ENCODE measurements at places on chromosomes 2 and 18. TPM values are rescaled to one million over a fixed set of nuclear protein-coding genes. Genes with fewer than 3 reads are reported as not detected.

DNA sequence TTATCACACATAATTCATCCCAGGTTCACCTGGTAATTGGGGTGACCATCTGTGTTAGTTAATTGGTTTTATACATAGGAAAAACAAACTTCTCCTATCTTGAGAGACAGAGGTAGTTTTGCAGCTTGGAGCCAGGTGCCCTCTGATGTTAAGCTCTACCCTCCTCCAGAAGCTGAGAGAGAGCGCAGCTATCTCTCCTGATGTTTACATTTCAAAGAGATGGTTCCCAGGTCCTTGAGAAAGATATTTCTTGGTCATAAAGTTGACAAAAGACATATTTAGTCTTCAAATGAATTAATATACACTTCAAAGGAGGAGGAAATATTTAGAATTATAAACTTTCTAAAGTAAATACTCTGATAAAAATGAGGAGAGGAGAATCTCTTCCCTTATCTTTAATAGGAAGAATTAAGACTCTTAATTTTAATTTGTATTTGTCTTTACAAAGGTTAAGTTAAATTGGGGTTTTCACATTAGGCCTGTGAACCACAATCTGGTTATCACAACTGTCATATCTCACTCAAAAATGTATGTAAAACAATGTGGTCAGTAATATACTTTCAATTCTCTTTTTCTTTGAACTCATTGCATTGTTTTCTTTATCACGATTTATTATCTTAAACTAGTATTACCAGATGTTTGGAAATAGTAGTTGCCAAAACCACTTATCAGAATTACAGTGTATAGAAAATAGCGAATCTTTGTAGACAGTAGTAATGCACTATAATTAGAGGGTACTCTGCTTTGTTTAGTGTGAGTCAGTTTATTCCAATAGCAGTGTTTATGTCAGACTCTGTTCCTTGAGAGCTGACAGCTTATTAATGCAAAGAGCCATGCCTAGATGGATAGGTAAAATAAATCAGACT, 26.8 kb downstream of the SERPINB4 start:
- no peak for DNase-seq

GRCh38 chr2:96271995-96272394, 6.0 kb downstream of the CIAO1 start:
- peak; percentile 13 for DNase-seq

DNA sequence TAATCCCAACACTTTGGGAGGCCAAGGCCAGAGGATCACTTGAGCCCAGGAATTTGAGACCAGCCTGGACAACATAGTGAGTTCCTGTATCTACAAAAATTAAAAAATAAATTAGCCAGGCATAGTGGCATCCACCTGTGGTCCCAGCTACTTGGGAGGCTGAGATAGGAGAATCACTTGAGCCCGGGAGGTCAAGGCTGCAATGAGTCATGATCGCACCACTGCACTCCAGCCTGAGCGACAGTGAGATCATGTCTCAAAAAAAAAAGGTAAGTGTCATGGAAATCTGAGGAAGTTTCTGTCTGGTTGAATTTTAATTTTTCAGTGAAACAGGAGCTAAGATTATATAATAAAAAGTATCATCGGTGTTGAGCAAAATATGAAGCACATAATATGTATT, 2.5 kb upstream of the C2orf15 start:
- DNase-seq, result no peak

- no peak for DNase-seq
Measured at GRCh38 chr2:196745711-196746110, 53.8 kb downstream of the GTF3C3 start.

DNA sequence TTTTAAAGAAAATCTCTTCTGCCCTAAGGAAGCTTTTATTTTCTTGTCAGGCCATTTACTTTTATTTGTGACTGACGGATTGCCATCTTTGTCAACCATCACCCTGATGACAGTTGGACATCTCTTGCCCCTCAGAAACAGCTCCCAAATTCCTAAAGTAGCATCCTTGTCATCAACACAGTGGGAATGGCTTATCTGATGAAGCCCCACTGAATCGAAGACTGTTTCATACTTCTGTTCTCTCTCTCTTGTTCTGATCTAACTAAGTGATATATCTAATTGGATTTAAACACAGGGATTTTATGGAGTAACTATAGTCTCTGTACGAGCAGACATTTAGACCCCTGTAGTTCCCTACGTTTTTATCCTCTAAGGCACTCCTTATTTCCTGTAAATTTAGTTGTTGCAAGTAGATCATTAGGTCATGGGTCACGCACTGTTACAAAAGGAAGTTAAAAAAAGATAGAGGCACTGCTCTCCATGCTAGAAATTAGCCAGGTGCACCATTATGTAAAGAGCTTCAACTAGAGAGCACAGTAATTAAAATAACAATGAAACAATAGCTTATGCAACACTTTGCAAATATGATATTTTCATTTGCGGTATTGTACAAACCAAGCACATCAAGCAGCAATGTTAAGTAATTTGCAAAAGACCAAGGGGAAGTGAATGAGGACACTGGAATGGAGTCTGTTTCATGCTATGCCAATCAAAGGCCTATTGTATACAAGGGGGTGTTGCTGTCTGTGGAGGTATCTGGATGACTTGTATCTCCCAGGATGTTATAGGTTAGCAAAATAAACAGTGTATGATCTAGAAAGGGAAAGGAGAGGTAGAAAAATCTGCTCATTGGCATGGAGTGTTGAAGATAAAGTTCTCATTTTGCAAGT, 284.7 kb downstream of the LRRTM1 start:
- DNase-seq, result no peak

GRCh38 chr2:46319711-46320110, 22.5 kb downstream of the EPAS1 start:
- no peak for DNase-seq

- no peak for DNase-seq
Measured at GRCh38 chr2:136151021-136151971, 33.3 kb upstream of the CXCR4 start.

DNA sequence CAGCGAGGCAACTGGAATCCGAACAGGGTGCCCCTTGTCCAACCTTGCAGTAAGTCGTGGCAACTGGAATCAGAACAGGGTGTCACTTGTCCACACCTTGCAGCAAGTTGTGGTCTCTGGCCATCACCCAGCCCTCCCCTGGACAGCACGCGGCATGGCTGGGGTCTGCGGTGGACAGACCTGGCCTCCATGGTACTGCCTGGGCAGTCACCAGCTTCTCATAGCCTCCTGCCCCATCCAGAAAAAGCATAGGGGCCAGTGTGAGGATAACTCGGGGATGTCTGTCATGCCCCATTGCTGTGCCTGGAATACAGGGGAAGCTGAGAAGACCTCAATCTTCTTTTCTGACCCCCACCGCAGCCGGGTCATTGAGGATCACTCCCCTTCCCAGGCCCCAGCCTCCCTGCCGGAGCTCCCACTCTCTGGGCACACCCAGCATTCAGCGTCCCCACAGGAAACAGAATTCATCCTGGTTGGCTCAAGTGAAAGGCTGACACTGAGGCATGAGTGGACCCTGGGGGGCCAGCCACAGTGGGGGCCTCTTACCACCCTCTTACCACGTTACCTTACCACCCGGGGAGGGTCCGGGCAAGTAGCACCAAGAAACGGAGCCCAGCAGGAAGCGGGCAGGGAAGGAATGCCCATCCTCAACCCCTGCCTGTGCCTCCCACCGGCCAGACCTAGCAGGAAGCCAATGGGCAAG, 68.0 kb upstream of the RAB6C start:
- DNase-seq, result no peak

DNA sequence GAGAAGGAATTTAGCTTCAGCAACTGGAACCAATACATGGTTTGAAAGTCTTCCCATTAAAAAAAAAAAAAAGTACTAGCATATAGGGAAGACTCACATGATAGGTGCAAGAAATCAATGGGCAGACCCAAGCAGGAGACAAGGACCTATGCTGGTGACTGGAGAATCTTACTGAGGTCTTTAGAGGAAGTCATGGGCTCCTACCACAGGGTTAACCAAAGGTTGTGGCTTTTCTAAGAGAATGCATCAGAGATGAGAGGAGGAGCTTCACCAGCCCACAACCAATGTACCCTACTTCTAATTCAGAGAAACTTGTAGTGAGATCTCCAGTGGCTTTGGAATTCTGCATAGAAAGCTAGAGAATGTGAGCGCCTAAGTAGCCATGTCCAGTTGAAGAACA, 207.4 kb downstream of the NCKAP5 start:
- no peak for DNase-seq

- peak; percentile 4 for DNase-seq
Measured at GRCh38 chr2:127615511-127616166, 30.3 kb upstream of the GPR17 start.

- no peak for DNase-seq
Measured at GRCh38 chr2:128832946-128833663, 514.4 kb upstream of the HS6ST1 start.

DNA sequence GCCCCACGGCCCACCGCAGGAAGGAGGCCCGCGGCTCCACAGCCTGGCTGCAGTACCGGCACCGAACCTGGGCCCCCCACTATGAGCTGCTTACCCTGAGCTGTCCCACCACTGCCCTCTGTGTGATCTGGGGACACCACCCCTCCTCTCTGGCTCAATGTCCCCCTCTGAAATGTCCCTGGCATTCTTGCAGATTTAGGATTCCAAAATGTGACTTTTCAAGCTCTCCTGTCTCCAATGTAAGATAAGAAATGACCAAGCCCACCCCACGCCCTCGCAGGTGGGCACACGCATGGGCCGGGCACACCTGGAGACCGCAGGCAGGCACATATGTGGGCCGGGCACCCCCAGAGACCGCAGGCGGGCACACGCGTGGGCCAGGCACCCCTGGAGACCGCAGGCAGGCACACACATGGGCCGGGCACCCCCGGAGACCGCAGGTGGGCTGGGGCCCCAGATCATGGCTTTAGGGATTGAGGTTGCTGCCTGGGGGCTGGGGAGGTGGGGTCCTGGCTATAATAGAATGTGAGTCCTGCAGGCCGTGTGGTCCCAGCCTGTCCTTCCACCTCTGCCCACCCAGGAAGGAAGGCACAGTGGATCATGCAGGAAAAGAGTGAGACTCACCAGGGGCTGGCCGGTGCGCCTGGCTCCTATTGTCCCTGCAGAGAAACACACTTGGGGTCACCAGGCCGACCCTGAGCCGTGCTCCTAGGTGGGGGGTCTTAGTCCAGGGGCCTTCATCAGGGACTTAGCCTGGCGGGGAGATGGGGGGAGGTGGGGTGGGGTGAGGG, 7.2 kb downstream of the PDCD1 start:
- DNase-seq, result no peak

Gene RGPD4
- total RNA-seq, result 0.08 TPM

Gene NT5C1B
- total RNA-seq, result not detected
